A549 treated with ZK216348 at 1 μM for 4 hours (cell line): ENCODE measurements at places on chromosomes 11 and 22. TPM values are rescaled to one million over a fixed set of nuclear protein-coding genes. Genes with fewer than 3 reads are reported as not detected.

The DCUN1D5 gene
- total RNA-seq: 56.7 to 67.1 TPM (median 61.2 TPM) in 5 replicates

The TANGO2 gene
- 13.1 to 16.0 TPM (median 15.6 TPM) in 5 replicates for total RNA-seq

The TUB gene
- 5.1 to 7.9 TPM (median 7.5 TPM) in 5 replicates for total RNA-seq

The PHRF1 gene
- total RNA-seq: 20.3 to 39.1 TPM (median 37.2 TPM) in 5 replicates

The OR5P2 gene
- total RNA-seq: not detected in 5 replicates

The NPAS4 gene
- total RNA-seq: not detected in 5 replicates

The POU2AF2 gene
- not detected in 5 replicates for total RNA-seq
